ENCODE measurements at places on chromosomes 2 and 18. TPM values are rescaled to one million over a fixed set of nuclear protein-coding genes. Genes with fewer than 3 reads are reported as not detected.

CSRNP3 gene
- 2.7 TPM for total RNA-seq

DYNAP gene
- total RNA-seq, result not detected

GRCh38 chr2:240466579-240467148 is 31.2 kb downstream of the GPC1 start:
- no peak for DNase-seq

DNA sequence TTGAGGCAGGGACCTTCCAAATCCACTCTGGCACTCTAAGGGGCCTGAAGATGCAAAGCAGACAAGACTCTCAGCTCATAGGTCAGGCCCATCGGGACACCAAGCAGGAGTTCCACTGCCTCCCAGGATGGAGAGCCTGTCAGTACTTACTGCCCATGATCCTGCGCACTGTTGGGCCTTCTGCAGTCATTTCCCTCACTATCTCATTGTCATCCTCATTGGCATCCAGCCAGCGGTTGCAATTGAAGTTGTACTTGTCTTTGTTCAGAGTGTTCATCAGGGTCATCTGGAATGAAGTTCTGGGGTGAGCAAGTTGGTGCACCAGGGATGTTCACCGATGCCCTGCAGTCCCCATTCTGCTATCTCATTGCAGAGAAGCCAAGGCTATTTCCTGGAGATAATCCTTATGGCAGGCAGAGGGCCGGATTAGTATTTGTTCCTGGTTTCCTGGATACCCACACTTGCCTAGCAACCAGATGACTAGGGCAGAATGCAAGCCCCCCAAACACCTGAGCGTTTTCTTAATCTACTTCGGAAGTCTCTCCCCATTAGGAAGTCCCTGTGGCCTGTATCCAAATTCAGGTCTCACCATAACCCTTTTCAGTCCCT is 65.1 kb downstream of the LOXHD1 start:
- no peak for DNase-seq

DNA sequence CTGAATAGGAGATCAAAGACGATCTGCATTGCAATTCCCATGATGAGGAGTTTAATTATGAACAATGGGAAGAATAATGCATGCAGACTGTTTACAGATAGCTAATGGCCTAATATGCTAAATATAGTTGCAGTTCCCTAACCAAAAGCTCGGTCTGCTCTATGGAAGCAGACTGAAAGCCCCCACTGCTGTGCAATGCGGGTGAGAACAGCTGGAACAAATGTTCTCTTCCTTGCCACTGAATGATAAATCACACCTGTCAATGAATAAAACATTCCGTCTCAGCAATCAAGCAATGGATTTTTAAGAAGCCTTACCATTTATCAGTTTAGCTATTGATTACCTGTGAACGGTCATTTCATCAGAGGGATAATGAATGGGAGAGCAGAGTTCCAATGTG is 704.5 kb upstream of the RAB6C start:
- no peak for DNase-seq

GRCh38 chr18:74334242-74334893 is 18.7 kb downstream of the C18orf63 start:
- DNase-seq, result no peak

DNA sequence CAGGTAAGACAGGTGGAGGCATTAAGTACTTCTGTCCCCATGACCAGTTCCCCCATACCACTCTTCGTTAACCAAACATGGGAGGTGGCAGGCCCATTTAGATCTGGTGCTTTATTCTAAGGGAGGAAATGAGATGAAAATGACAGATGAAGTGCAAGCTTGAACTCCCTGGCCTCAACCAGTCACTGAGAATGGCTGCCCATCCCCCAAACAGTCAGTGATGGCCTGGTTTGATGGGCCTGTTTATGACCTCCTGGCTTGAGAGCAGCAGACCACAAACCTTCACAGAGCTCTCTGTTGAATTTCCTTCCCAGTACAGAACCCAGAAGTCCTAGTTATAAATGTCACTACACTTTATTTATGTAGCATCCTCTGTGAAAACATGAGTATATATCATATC is 31.1 kb downstream of the EPAS1 start:
- DNase-seq, result no peak

DNA sequence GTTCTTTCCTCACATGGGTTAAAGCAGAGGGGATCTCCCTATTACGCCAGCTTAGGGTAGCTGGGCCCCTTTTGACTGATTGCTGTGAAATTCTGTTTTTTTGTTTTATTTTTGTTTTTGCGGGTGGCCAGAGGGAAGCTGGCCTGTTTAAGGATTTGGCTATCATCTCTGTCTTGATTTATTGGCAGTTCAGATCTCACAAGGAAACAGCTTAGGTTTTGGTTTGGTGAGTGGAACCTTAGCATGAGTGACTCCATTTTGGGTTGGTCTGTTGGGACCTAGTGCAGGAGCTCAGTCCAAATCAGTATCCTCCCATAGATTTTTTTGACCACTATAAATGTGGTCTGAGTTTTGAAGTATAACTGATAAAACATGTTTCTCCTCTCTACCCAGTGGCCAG is 25.6 kb upstream of the NTSR2 start:
- DNase-seq, result no peak

- no peak for DNase-seq
Observed at GRCh38 chr2:222430681-222431080, 6.3 kb downstream of the SGPP2 start.

GRCh38 chr2:29864988-29865387 is 56.4 kb downstream of the ALK start:
- DNase-seq, result no peak

DNA sequence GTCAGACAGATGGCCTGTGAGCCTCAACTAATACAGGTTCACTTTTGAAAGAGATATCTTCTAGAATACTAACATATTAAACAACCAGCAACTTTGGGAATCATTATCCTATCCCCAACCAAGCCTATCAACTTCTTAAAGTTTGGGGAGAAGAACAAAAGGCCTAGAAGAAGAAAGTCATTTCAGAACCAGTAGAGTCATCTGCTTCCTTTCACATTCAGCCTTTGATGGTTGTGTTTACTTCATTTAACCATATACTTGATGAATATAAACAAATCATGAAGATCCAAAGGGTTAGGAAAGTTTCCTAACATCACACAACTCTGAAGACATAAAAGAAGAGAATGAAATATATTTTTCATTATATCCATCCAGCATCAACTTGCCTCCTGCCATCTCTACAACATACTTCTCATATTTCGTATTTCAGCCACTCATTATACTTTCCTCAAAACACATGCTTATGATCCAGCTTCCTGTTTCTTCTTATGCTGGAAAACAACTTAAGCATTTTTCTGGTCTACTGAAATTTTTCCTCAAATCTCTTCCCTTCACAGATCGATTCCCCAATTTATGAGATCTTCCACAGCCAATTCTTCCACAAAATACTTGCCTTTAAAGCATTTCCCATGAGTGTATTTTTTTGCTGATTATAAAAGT is 114.3 kb downstream of the CACNB4 start:
- no peak for DNase-seq

GRCh38 chr18:5195656-5196055 is 1.4 kb downstream of the AKAIN1 start:
- DNase-seq, result no peak

FAM228A gene
- total RNA-seq, result 0.98 TPM

DNA sequence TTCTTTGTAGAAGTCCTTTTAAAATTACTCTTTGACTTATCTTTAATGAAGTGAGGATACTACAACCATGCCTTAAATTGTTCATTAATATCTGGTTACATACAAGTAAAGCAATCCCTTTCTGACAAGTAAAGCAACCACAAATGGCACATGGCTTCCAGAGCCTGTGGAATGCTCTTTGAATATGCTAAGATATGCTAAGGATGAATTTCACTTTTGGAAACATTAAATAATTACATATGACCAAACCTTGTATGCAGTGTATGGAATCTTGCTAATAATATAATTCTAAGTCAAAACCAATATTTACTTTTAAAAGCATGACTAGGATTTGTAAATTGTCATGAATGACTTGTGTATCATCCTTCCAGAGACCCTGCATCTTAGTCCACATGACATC is 1711.2 kb upstream of the CELF4 start:
- no peak for DNase-seq

- no peak for DNase-seq
Observed at GRCh38 chr2:85772019-85772745, 18.4 kb downstream of the ATOH8 start.

TMEM214 gene
- 53.3 TPM for total RNA-seq

TRPM8 gene
- total RNA-seq, result not detected

ANKRD30BL gene
- 1.2 TPM for total RNA-seq

DNA sequence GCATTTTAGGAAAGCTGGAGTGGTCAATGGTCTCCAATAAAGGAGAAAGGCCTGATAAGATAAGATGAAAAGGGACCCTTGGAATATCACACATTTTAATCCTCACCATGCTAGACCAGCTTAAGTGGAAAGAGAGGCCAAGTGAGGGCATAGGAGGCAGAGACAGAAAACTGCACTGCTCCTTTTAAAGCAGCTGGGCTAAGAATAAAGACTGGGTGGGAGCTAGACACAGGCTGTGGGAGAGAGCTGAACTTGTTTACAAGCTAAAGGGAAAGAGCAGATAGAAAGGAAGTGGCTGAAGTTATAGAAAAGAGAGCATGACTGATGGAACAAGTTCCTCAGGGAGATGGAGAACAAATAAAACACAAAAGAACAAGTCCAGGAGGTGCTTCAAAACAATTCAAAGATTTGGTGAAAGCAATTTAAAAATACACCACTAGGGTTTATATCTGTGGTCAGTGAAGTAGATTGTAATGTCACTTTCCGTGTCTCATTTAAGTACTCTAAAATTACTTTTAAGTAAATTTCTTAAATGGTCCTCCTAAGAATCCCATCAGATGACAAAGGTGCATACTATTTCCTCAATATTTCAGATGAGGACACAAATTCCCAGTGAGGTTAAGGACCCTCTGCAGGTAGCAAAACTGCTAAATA is 7.5 kb downstream of the COL5A2 start:
- no peak for DNase-seq

ASB3 gene
- total RNA-seq, result 13.5 TPM

UGT1A5 gene
- 1.2 TPM for total RNA-seq

DNA sequence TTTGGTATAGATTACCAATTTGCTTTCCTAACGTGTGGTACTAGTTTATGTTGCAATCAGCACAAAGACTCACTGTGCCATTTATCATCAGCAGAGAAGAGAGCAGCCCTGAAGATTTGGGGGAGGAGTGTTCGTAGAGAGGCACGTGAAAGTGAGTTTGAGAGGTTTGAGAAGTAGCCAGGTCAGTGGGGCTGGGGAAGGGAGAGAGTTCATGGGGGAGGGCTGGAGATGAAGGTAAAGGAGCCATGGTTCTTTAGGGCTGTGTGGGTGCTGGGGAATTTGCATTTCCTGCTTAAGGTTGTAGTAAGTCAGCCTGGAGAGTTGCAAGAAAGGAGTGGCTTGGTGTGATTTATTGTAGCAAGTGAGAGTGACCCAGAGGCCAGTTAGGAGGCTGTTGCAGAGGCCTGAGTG is 172.1 kb downstream of the NEDD4L start:
- no peak for DNase-seq

DNA sequence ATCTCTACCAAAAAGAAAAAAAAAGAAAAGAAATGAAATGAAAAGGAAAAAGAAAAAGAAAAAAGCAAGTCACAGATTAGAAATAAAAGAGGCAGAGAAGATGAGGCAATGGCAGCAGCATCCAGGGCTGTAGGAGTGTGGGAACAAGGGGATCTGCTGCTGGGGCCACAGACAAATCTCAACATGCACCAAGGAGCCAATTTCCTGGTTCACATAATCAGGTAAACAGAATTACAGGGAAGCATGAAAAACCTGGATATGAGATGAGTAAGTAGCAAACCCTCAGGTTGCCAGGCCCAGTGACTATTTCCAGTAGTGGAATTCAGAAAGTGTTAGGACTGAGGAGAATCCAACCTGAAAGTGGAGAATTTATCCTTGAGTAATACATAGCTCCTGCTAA is 77.4 kb upstream of the ARHGAP28 start:
- DNase-seq, result no peak

L3MBTL4 gene
- total RNA-seq, result 9.6 TPM

- no peak for DNase-seq
Observed at GRCh38 chr2:147808520-147808919, 36.3 kb upstream of the ACVR2A start.

SKOR2 gene
- total RNA-seq, result not detected

UGT1A4 gene
- 0.98 TPM for total RNA-seq

DNA sequence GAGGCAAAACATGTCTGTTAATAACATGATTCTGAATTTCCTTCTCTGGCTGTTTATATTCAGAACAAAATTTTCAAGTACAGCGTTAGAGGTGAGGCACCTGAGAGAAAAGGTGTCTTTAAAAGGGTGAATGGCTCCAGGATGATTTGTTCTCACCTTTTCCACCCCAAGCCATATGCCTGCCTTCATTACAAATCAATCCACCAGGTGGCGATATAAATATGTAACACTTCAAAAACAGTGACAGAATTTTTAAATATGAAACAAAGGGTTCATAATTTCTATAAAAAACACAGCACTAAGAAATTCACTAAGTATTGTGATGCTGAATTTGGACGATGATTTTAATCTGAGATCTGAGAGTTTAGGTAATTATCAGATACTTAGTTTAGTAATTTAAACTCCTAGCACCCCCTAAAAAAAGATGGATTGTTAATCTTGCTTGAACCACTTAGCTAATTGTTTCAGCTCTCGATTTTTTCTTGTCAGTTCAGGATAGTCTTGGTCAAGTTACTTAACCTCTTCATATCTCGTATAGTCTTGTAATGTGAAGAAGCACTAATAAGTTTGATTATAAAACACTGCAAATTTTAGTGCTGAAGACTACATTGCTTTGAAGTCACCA is 528.8 kb downstream of the CPS1 start:
- DNase-seq, result no peak

DNA sequence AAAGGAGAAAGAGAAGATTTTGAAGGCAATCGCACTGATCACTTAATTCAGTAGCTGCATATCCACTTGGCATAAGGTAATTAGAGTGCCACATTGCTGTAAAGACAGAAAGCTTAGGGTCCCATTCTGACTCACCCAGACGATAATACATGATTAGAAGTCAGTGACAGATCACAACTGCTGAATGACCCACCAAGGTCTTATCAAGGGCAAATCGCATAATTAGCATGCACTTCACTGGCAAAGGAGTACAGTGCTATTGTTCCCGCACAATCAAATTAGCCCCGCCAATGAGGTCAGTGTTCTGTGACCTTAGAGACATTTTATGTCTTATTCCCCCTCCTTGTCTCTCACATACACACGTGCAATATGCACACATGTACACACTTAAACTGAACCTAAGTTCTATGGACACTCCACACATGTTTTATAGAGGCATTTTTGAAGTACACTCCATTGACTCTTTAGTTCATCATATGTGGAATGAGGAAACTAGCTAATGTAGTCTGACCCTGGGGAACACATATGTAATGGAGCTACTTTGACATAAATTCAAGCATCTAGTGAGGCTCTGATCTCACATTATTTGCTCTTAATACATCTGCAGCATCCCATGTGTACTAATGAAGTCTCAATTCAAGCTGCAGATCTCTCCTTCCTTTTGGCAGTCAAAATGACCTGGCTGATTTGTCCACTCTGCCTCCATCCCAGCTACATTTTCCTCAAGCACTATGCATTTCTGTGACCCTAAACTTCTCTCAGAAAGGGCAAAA is 673.8 kb upstream of the FANCL start:
- DNase-seq, result no peak

Measured in vagina (tissue), 2 donors.